Esophagus muscularis mucosa (tissue), 4 donors: ENCODE measurements at places on chromosomes 13 and 19. TPM values are rescaled to one million over a fixed set of nuclear protein-coding genes. Genes with fewer than 3 reads are reported as not detected.

DNA sequence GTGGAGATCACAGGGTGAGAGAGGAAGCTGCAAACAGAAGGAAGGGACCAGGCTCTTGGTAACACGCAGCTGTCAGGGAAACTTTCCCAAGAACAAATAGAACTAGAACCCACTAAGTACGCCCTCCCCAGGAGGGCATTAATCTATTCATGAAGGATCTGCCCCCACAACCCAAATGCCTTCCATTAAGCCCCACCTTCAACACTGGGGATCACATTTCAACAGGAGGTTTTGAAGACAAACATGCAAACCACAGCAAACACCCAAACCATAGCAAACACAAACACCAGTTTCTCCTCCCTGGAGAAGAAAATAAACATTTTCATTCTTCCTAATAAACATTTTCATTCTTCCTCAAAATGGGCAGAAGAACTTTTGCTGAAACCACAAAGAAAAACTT is 329.6 kb downstream of the EFNB2 start:
- DNase-seq: no peak

The GRK1 gene
- total RNA-seq: not detected

DNA sequence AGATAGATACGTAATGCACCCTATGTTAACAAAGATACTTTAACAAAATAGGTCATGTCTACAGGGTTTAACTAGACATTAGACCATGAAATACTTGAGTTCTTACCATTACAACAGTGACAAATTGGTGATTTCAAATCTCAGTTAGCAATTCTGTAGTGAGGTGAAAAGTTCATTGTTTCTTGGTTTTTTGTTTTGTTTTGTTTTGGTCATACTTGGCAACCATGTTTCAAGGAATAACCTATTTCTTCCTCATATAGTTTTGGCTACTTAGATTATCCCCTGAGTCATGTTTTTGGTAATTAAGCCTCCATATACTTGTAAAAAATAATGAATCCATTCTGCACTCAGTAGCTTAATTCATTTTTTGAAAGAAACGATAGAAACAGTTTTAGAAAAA is 1200.4 kb downstream of the DIAPH3 start:
- no peak for DNase-seq

DNA sequence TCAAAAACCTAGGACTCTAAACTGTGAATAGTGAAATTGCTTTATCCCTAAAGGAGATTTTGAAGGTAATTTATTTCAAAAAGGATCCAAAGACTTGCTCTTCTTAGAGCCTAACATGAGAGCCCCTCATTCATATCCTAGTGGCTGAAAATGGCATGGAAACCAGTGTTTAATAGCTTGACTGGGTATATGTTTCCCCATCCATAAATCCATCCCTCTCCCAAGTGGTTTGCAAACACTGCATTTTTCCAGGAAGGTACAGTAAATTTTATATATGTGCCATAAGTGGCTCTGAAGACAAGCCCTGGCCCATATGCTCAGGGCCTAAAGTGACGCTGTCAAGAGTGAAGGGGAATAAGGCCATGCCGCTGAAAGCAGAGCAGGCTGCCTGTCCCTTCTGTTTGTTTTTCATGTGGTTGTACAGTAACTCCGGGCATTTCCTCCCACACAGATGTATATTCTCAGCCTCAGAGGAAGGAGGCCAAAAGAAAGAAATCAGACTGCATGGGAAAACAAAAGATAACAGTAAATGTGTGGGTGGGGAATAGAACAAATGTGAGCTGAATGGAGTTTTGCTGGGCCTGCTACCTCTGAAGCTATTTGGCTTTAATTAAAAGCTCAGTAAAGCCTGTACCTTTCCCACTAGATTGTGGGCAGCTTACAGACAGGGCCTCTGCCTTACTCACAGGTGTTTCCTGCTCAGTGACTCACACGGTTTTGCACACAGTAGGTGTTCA is 181.9 kb downstream of the PCDH9 start:
- no peak for DNase-seq

The KLF1 gene
- not detected for total RNA-seq

DNA sequence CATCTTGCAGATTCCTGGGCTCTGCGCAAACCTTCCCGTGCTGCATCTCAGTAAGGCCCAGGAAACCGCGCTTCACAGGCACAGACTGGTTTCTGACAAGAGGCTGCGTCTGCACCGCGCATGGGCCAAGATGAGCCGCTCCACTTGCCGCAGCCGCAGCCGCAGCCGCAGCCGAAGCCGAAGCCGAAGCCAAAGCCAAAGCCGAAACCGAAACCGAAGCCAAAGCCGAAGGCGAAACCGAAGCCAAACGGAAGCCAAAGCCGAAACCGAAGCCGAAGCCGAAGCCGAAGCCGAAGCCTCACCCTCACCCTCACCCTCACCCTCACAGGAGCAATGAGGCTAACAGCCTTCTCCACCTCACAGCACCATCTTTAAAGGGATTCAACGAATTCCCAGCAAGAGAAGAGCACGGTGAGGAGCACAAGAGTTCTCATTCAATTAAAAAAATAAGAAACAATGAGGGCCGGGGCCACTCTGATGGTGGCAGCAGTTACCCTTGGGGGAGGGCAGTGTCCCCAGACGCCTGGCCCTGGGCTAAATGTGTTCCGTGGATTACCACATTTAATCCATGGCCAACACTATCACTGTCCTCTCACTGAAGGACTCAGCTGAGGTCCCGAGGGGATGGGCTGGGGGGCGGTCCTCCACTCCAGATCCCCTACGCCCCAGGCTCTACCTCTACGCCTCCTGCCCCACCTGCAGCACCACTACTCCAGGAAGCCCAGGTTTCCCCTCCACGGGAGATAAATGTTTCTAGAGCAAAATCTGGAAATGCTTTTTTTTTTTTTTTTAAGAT is 29.1 kb downstream of the ZNF787 start:
- no peak for DNase-seq

- DNase-seq: no peak
These were observed 181.8 kb downstream of the KATNAL1 start for GRCh38 chr13:30125422-30126073.

- no peak for DNase-seq
These were observed 20.4 kb upstream of the ERCC5 start for GRCh38 chr13:102825400-102825799.

GRCh38 chr13:107025991-107026390 is 458.1 kb upstream of the ARGLU1 start:
- DNase-seq: no peak

The DAND5 gene
- total RNA-seq: 0.83 TPM

DNA sequence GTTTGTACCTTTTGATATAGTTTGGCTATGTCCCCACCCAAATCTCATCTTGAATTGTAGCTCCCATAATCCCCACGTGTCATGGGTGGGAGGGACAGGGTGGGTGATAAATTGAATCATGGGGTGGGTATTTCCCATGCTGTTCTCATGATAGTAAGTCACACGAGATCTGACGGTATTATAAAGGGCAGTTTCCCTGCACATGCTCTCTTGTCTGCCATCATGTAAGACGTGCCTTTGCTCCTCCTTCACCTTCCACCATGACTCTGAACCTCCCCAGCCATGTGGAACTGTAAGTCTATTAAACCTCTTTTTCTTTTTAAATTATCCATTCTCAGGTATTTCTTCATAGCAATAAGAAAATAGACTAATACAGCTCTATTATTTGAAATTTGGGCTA is 330.7 kb upstream of the ATXN8OS start:
- DNase-seq: no peak

The ATP1A3 gene
- 4.3 TPM for total RNA-seq

- DNase-seq: no peak
These were observed 78.6 kb downstream of the ABCC4 start for GRCh38 chr13:95222733-95223018.

DNA sequence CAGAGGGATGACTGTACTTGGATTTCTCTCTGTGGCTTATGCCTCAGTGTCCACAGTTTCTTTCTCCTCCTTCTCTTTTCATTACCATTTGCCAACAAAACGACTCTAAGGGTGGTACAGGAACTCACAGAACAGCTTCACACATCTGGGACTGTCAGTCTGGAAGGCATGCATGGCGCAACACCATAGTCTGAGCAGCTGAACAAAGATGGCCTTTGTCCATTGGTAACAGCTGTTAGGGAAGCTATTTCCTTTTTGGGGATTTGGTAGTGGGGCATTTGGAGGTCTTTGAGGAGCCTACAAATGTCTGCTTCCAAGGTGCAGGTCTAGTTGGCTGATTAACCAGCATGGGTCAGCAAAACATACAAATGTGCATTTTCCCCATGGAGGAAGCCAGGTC is 81.4 kb upstream of the PCDH8 start:
- DNase-seq: no peak

DNA sequence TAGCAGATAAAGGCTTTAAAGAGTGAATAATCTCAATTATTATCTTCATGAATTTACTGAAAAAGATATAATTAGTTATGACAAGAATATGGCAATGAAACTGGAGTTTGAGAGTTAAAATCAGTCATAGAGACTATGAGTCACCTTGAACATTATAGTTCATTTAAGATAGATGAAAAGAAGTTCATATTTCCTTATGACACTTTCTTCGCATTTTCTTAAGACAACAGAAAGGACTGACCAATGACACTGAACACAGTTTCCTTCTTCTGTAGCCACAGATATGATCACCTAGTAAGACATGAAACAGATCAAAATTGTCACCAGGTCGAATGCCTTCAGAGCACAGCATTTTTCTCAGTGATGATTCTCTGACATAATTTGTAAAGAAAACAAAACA is 202.1 kb downstream of the KLF12 start:
- no peak for DNase-seq

DNA sequence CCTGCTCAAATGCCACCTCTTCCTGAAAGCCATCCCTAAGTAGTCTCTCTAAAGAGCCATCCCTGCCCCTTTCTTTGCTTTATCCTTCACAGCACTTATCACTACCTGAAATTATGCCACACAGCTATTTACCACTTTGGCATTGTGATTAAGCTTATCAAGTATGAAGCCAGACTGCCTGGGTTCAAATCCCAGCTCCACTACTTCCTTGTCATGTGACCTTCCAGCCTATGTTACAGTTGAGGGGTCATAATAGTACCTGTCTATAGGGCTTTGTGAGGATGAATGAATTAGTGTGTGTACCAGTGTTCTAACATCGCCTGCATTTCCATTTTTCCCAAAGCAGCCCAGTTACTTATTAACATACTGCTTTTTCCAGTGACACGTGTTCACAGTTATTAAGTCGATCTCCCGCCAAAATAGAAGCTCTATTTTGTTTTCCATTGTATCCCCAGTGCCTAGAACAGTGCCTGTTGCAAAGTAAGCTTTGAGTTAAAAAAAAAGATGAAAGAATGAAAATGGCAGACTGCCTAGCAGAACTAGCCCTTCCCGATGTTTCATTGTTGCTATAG is 32.8 kb downstream of the ZSWIM9 start:
- no peak for DNase-seq

GRCh38 chr13:27917121-27917947 is 2.5 kb upstream of the PDX1 start:
- peak; percentile 24 for DNase-seq

- no peak for DNase-seq
These were observed 569 bp upstream of the MCF2L start for GRCh38 chr13:112968380-112968909.

DNA sequence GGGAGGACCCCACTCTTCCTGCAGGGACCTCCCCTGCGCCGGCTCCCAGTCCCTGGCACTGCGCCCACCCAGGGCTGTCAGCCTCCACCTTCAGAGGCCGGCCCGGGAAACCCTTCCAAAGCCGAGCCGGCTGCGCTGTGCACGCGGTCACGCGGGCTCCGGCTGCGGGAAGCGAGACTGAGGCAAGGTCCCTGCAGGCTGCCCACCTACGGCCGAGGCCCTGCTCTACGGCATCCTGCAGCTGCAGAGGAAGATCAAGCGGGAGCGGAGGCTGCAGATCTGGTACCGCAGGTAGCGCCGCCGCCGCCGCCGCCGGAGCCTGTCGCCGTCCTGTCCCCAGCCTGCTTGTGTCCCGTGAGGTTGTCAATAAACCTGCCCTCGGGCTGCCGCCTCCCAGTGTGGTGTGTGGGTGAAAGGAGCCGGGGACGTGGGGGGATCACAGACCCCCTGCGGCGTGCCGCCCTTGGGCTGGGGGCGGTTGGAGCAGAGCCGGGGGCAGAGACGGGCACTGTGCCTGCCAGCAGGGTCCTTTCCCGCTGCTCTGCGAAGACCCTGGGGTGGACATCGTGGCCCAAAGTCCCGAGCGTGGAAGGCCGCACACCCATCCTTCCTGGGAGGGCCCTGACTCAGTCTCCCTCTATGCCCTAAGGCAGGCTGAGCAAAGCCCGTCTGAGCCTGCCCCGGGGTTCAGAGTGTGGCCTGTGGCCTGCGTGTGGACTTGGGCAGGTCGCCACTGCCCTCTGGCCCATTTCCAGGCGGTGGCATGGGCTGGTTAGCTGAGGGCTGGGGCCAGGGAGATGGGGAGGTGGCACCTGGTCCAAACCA is 5.9 kb downstream of the GAMT start:
- no peak for DNase-seq

DNA sequence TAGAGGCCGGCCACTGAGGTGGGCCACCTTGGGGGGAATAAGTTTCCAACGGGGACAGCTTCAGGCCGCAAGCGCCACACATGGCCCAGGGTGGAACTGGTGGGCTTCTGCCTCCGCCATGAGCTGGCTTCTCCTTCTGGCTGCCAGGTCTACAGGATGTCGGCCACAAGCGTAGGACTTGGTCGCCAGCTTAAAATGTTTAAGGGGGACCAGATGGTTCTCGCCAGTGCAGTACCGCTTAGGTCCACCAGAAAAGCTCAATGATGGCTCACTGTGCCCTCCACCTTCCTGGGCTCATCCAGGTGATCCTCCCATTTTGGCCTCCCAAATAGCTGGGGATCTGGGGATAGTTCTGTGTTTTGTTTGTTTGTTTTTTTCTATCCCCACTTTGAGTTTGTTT is 38.7 kb upstream of the ZNF254 start:
- no peak for DNase-seq

The DCLK1 gene
- 40.1 TPM for total RNA-seq

GRCh38 chr19:42497492-42498168 is 30.7 kb downstream of the CEACAM1 start:
- no peak for DNase-seq

DNA sequence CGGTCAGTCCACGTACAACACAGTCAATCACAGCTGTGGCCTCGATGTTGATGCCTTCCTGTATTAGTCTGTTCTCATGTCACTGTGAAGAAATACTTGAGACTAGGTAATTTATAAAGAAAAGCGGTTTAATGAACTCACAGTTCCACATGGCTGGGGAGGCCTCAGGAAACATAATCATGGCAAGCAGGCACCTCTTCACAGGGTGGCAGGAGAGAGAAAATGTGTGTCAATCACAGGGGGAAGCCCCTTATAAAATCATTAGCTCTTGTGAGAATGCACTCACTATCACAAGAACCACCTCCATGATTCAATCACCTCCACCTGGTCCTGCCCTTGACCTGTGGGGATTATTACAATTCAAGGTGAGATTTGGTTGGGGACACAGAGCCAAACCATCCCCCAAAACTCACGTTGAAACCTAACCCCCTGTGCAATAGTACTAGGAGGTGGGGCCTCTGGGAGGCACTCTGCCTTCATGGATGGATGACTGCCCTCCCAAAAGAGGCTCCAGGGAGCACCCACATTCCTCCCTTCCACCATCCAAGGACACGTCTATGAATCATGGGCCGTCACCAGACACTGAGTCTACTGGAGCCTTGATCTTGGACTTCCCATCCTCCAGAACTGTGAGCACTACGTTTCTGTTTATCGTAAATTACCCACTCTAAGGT is 2.3 kb upstream of the PROZ start:
- DNase-seq: no peak

- DNase-seq: no peak
These were observed 7.6 kb downstream of the CAPN12 start for GRCh38 chr19:38736413-38737280.
